ENCODE measurements at places on chromosomes 2 and 18. TPM values are rescaled to one million over a fixed set of nuclear protein-coding genes. Genes with fewer than 3 reads are reported as not detected.

GRCh38 chr2:38056216-38056615, 19.7 kb downstream of the CYP1B1 start:
- H3K27ac ChIP-seq: no peak overlapping the region
- no peak for DNase-seq
- no peaks in the 10 kb centered on the region for H3K4me1 ChIP-seq
- no peaks in the 10 kb centered on the region for H3K27me3 ChIP-seq
- H3K4me3 ChIP-seq: no peak overlapping the region

GRCh38 chr2:19176172-19176852, 182.1 kb downstream of the OSR1 start:
- no peaks in the 10 kb centered on the region for H3K36me3 ChIP-seq
- no peak overlapping the region for H3K4me3 ChIP-seq
- no peaks in the 10 kb centered on the region for H3K27me3 ChIP-seq
- no peak overlapping the region for H3K27ac ChIP-seq
- no peak for DNase-seq

- no peak overlapping the region for H3K4me3 ChIP-seq
- DNase-seq: no peak
- no peaks in the 10 kb centered on the region for H3K4me1 ChIP-seq
- no peak overlapping the region for H3K27ac ChIP-seq
- no peaks in the 10 kb centered on the region for H3K27me3 ChIP-seq
Observed at GRCh38 chr2:137123226-137123625, 357.9 kb downstream of the THSD7B start.

DNA sequence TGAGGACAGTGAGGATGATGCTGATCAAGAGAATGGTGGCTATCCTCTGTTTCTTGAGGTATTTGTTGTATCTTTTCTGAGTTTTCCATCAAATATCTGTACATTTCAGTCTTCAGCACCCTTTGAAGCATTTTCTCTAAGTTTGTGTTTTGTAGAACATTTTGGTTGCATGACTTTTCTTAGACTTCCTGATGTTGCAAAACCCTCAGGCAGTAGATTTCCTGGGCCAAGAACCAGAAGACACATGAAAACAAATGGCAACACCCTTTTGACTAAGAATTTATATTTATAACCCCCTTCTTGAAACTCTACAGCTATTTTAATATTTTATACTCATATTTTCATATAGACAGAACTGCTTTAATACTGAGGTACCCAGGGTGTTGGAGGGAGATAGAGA, 16.2 kb downstream of the HNMT start:
- no peaks in the 10 kb centered on the region for H3K27me3 ChIP-seq
- H3K36me3 ChIP-seq: no peaks in the 10 kb centered on the region
- H3K27ac ChIP-seq: no peak overlapping the region
- peaks cover 19% of the 10 kb centered on the region for H3K4me1 ChIP-seq

DNA sequence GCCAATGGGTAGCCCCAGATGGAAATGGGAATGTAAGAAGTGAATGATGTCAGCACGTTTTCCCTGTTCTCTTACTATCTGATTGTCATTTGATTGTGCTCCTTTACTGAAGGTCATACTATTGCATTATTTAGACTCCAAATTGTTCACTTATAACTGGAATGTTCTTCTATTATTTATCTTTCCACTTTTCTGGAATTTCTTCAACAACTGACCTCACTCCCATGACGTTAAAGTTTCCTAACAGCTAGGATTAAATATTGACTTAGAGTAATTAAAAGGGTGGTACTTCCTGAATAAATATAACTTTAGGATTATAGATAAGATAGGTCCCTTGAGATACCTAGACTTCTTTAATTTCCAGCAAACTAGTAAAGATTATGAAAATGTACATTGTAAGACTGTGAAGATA, 10.9 kb upstream of the GULP1 start:
- no peak overlapping the region for H3K4me3 ChIP-seq
- no peak overlapping the region for H3K27ac ChIP-seq
- H3K27me3 ChIP-seq: no peaks in the 10 kb centered on the region
- H3K36me3 ChIP-seq: no peaks in the 10 kb centered on the region
- DNase-seq: no peak
- H3K4me1 ChIP-seq: no peaks in the 10 kb centered on the region

CD8B gene
- 1.5 TPM for total RNA-seq

HEATR5B gene
- total RNA-seq: 33.9 TPM

- no peak overlapping the region for H3K27ac ChIP-seq
- H3K36me3 ChIP-seq: no peaks in the 10 kb centered on the region
- DNase-seq: no peak
Observed at GRCh38 chr2:129297430-129297829, 682.0 kb upstream of the RAB6C start.

DNA sequence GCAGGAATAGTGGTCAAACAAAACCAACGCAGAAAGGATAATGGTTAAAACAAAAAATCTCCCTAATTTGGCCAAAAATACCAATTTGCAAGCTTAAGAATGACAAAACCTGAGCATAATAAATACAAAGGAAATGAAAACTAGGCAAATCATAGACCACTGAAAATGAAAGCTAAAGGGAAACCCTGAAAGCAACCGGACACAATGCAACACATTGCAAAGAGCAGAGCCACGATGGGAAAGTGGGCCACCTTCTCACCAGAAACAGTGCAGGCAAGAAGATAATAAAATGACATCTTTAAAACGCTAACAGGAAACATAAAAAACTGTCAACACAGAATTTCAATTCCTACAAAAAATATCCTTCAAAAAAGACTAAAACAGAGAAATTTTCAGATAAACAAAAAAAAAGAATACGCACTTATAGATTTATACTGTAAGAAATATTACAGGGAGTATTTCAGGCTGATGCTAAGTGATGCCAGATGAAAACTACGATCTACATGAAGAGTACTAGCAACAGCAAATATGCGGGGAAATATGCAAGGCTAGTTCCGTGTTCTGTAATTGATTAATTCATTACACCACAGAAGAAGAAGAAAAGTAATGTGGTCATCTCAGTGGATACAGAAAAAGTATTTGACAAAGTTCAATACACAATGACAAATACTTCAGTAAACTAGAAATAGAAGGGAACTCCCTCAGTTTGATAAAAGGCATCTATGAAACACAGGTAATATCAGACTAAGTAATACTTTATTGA, 239.5 kb downstream of the L3MBTL4 start:
- H3K36me3 ChIP-seq: no peaks in the 10 kb centered on the region
- no peaks in the 10 kb centered on the region for H3K4me1 ChIP-seq
- H3K27me3 ChIP-seq: no peaks in the 10 kb centered on the region
- H3K27ac ChIP-seq: no peak overlapping the region
- no peak for DNase-seq

ZNF804A gene
- total RNA-seq: 1.3 TPM

RBKS gene
- 2.2 TPM for total RNA-seq

- no peak overlapping the region for H3K27ac ChIP-seq
- peaks cover 3% of the 10 kb centered on the region for H3K27me3 ChIP-seq
- no peak overlapping the region for H3K4me3 ChIP-seq
- DNase-seq: no peak
- no peaks in the 10 kb centered on the region for H3K36me3 ChIP-seq
- H3K4me1 ChIP-seq: no peaks in the 10 kb centered on the region
Observed at GRCh38 chr2:238890131-238890530, 42.2 kb downstream of the TWIST2 start.

DNA sequence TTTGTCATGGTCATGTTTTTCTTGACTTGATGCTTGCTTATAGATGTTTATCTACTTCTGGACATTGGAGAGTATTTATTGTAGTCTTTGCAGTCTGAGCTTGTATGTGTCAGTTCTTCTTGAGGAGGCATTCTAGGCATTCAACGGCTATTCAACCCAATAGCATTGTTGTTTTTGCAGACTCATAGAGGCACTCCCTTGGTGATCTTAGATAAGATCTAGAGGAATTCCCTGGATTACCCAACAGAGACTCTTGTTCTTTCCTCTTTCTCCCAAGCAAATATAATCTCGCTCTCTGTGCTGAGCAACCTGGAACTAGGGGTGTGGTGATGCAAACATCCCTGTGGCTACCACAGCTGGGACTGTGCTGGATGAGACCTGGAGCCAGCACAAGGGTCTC, 40.4 kb downstream of the SYT4 start:
- no peaks in the 10 kb centered on the region for H3K36me3 ChIP-seq
- H3K4me3 ChIP-seq: no peak overlapping the region
- no peaks in the 10 kb centered on the region for H3K4me1 ChIP-seq

Measured in lower lobe of right lung (tissue), 2 donors.